Lower lobe of right lung (tissue), 2 donors: ENCODE measurements at places on chromosomes 2 and 18. TPM values are rescaled to one million over a fixed set of nuclear protein-coding genes. Genes with fewer than 3 reads are reported as not detected.

The SP140L gene
- total RNA-seq: 34.0 TPM

The VWA3B gene
- total RNA-seq: 7.9 TPM

The AQP12A gene
- total RNA-seq: not detected

- no peak for DNase-seq
- H3K4me3 ChIP-seq: no peak overlapping the region
- no peak overlapping the region for H3K27ac ChIP-seq
- H3K4me1 ChIP-seq: no peaks in the 10 kb centered on the region
- no peaks in the 10 kb centered on the region for H3K36me3 ChIP-seq
- H3K27me3 ChIP-seq: no peaks in the 10 kb centered on the region
Observed at GRCh38 chr18:8794156-8794933, 89.0 kb downstream of the MTCL1 start.

DNA sequence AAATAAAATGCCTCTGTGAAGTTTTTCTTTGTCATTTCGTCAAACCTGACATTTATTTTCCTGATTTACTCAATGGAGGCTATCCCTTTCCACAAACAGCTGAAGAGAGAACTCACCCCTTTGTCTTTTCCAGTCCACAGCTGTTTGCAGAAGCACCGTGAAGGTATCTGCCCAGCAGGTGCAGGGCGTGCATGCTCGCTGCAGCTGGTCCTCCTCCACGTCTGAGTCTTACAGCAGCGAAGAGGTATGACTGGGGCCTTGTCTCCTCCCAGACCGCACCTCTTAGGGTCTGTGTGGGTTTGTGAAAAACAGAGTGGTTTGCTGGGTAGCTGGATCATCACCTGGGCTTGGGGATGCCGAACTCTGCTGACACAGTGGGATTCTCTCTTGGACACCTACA, 9.7 kb downstream of the SPP2 start:
- no peaks in the 10 kb centered on the region for H3K4me1 ChIP-seq
- DNase-seq: no peak
- no peak overlapping the region for H3K27ac ChIP-seq
- H3K36me3 ChIP-seq: no peaks in the 10 kb centered on the region
- H3K4me3 ChIP-seq: no peak overlapping the region

DNA sequence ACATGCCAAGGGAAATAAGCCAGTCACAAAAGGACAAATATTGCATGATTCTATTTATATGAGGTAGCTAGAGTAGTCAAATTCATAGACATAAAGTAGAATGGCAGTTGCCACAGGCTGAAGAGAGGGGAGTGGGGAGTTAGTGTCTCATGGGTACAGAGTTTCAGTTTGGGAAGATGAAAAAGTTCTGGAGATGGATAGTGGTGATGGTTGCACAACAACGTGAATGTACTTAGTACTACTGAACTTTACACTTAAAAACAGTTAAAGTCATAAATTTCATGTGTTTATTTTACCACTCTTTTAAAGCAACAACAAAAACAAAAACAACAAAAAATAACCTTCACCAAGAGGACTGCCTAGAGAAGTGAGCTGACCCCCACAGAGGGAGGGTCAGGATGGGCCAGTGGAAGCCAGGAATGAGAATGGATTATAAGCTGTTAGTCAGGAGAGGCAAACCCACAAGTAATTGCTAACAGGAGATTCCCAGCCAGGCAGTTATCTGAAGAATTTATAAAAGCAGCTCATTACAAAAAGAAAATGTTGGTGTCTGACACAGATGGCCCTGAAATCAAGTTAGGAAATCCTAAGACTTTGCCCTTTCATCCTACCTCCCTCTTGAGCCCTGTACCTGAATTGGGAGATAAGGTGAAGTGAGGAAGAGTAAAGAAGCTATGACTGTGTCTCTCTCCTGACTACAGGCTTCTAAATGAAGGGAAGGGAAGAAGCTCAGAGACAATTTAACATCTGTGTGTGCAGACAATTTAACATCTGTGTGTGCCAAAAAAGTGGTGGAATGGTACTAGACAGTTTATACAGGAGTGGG, 263.4 kb downstream of the PDE11A start:
- DNase-seq: no peak
- H3K4me3 ChIP-seq: no peak overlapping the region
- H3K27me3 ChIP-seq: no peaks in the 10 kb centered on the region
- no peaks in the 10 kb centered on the region for H3K36me3 ChIP-seq
- H3K4me1 ChIP-seq: no peaks in the 10 kb centered on the region
- no peak overlapping the region for H3K27ac ChIP-seq

- no peaks in the 10 kb centered on the region for H3K27me3 ChIP-seq
- no peak overlapping the region for H3K4me3 ChIP-seq
- no peaks in the 10 kb centered on the region for H3K36me3 ChIP-seq
- no peak for DNase-seq
- no peak overlapping the region for H3K27ac ChIP-seq
Observed at GRCh38 chr2:217055624-217056023, 195.8 kb upstream of the TNP1 start.

GRCh38 chr2:43345872-43346271, 119.5 kb upstream of the ZFP36L2 start:
- no peak overlapping the region for H3K4me3 ChIP-seq
- no peak for DNase-seq
- peaks cover 45% of the 10 kb centered on the region for H3K4me1 ChIP-seq
- H3K36me3 ChIP-seq: no peaks in the 10 kb centered on the region

- no peak overlapping the region for H3K27ac ChIP-seq
- no peaks in the 10 kb centered on the region for H3K36me3 ChIP-seq
- H3K4me1 ChIP-seq: no peaks in the 10 kb centered on the region
- no peak overlapping the region for H3K4me3 ChIP-seq
Observed at GRCh38 chr2:121888189-121888557, 132.7 kb downstream of the TSN start.

DNA sequence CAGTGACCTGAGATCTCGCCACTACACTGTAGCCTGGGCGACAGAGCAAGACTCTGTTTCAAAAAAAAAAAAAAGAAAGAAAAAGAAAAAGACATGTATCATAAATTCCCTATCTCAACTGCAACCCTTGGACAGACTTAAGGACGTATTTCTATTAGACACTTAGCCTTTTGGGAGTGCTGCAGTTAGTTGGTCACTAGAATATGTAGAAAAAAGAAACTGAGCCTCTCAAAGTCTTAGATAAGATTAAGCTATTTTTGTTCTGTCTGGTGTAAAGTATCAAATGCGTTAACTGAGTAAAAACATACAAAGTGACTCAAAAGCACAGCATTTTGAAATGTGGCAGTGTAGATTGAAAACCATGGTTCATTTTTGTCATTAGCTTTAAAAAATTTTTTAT, 7.3 kb downstream of the NBEAL1 start:
- H3K27ac ChIP-seq: peak overlapping the region; percentile 25
- DNase-seq: no peak
- no peak overlapping the region for H3K4me3 ChIP-seq
- no peaks in the 10 kb centered on the region for H3K36me3 ChIP-seq
- peaks cover 29% of the 10 kb centered on the region for H3K4me1 ChIP-seq

- no peak overlapping the region for H3K27ac ChIP-seq
- DNase-seq: peak; percentile 44
- H3K27me3 ChIP-seq: no peaks in the 10 kb centered on the region
- H3K4me1 ChIP-seq: peaks cover 11% of the 10 kb centered on the region
- peaks cover 36% of the 10 kb centered on the region for H3K36me3 ChIP-seq
Observed at GRCh38 chr2:241223211-241224017, 34.9 kb downstream of the ANO7 start.

- H3K36me3 ChIP-seq: no peaks in the 10 kb centered on the region
- no peak overlapping the region for H3K27ac ChIP-seq
- no peak overlapping the region for H3K4me3 ChIP-seq
- no peak for DNase-seq
- H3K27me3 ChIP-seq: no peaks in the 10 kb centered on the region
- H3K4me1 ChIP-seq: no peaks in the 10 kb centered on the region
Observed at GRCh38 chr2:21004181-21004572, 39.7 kb downstream of the APOB start.

- H3K36me3 ChIP-seq: no peaks in the 10 kb centered on the region
- DNase-seq: no peak
Observed at GRCh38 chr2:30248791-30249190, 17.5 kb downstream of the LBH start.

GRCh38 chr2:26968001-26968400, 2.4 kb upstream of the MAPRE3 start:
- no peaks in the 10 kb centered on the region for H3K36me3 ChIP-seq
- no peak overlapping the region for H3K4me3 ChIP-seq
- H3K27ac ChIP-seq: no peak overlapping the region
